ENCODE measurements at places on chromosomes 7 and 10. TPM values are rescaled to one million over a fixed set of nuclear protein-coding genes. Genes with fewer than 3 reads are reported as not detected.

The ZPBP gene
- 0.36 TPM for total RNA-seq

DNA sequence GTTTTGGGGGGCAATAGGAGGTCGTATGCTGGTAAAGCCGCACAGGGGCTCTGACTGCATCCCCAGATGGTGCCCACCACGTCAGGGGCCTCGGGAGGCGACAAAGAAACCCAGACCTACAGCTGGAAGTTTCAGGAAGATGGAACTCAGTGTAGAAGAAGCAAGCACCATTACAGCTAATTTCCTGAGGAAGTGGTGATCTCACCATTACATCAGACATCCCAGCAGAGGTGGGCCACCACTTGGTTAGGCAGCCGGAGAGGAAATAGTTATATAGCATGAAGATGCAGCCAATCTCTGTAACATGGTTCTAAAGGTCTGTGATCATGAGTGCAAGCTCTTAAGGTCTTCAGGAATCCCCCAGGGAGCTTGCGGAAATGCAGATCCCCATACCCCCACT is 127.3 kb upstream of the PCBD1 start:
- no peak overlapping the region for H3K4me3 ChIP-seq
- peak; percentile 38 for DNase-seq
- H3K4me1 ChIP-seq: peaks cover 5% of the 10 kb centered on the region
- no peak overlapping the region for H3K27ac ChIP-seq
- H3K27me3 ChIP-seq: peaks cover 2% of the 10 kb centered on the region

DNA sequence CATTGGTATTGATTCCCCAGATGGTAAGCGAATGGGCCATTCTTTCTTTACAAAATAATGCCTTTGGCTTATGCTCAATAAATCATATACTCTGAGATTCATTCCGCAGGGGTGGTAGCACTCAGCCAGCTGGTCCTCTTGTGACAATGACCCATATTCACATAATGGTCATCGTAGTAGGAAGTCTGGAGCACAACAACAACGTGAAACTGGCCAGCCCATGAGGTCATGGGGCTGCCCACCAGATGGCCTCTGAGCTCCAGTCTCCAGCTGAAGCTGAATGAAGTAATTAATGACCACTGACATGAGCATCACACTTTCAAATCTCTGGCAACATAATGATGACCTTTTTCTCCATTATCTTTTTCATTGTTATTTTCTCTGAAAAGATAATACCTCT is 42.3 kb upstream of the SORCS1 start:
- H3K27ac ChIP-seq: no peak overlapping the region
- no peak for DNase-seq
- H3K4me3 ChIP-seq: no peak overlapping the region
- H3K27me3 ChIP-seq: no peaks in the 10 kb centered on the region
- no peaks in the 10 kb centered on the region for H3K4me1 ChIP-seq

- no peaks in the 10 kb centered on the region for H3K36me3 ChIP-seq
- peaks cover 16% of the 10 kb centered on the region for H3K4me1 ChIP-seq
- no peak overlapping the region for H3K27ac ChIP-seq
- H3K27me3 ChIP-seq: peaks cover 4% of the 10 kb centered on the region
- DNase-seq: no peak
These were observed 56.4 kb upstream of the PRSS58 start for GRCh38 chr7:142314281-142314680.

DNA sequence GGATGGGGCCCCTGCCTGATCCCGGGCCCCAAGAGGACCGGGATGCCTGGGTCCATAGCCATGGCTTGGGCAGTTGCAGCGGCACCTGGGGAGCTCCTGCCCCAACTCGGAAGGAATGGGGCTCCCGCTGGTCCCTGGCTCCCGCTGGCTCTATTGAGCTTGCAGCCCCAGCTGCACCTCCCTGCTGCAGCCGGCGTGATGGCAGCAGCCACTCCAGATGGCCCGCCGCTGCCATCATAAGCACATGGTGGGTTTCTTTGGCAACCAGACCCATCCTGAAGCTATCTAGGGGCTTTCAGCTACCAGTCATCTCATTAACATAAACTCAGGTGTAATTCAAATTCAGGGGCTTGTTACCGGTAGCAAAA is 11.1 kb upstream of the DNMBP start:
- H3K4me1 ChIP-seq: peaks cover 10% of the 10 kb centered on the region
- no peak for DNase-seq
- no peak overlapping the region for H3K4me3 ChIP-seq
- peaks cover 6% of the 10 kb centered on the region for H3K27me3 ChIP-seq
- no peak overlapping the region for H3K27ac ChIP-seq

Measured in activated CD8-positive, alpha-beta T cell treated with anti-CD3 and anti-CD28 coated beads for 36 hours (primary cell).